H1 (cell line): ENCODE measurements at places on chromosomes 1 and 21.
A peak's percentile ranks its signal among the peaks of the same experiment; 100 is the strongest.

GRCh38 chr1:89833183-89834082, 12.6 kb downstream of the LRRC8D start:
- no peaks in the 10 kb centered on the region for H3K27me3 ChIP-seq
- peaks cover 30% of the 10 kb centered on the region for H3K4me1 ChIP-seq
- no peak for DNase-seq
- H3K4me3 ChIP-seq: no peak overlapping the region

- no peak overlapping the region for H3K27ac ChIP-seq
- no peaks in the 10 kb centered on the region for H3K36me3 ChIP-seq
- no peaks in the 10 kb centered on the region for H3K4me1 ChIP-seq
- DNase-seq: no peak
- no peak overlapping the region for H3K4me3 ChIP-seq
- H3K27me3 ChIP-seq: no peaks in the 10 kb centered on the region; the same call in 1 of the 2 replicates
These were observed 57.2 kb downstream of the CDK18 start for GRCh38 chr1:205561501-205562203.

GRCh38 chr1:78370356-78370755, 120.4 kb upstream of the PTGFR start:
- H3K36me3 ChIP-seq: no peaks in the 10 kb centered on the region
- no peaks in the 10 kb centered on the region for H3K27me3 ChIP-seq
- no peak for DNase-seq

- no peak overlapping the region for H3K4me3 ChIP-seq
- H3K27me3 ChIP-seq: no peaks in the 10 kb centered on the region
- H3K4me1 ChIP-seq: peaks cover 4% of the 10 kb centered on the region
- DNase-seq: no peak
- H3K36me3 ChIP-seq: peaks cover 20% of the 10 kb centered on the region
- H3K27ac ChIP-seq: no peak overlapping the region
These were observed 2.5 kb upstream of the ST3GAL3 start for GRCh38 chr1:43704838-43705237.

DNA sequence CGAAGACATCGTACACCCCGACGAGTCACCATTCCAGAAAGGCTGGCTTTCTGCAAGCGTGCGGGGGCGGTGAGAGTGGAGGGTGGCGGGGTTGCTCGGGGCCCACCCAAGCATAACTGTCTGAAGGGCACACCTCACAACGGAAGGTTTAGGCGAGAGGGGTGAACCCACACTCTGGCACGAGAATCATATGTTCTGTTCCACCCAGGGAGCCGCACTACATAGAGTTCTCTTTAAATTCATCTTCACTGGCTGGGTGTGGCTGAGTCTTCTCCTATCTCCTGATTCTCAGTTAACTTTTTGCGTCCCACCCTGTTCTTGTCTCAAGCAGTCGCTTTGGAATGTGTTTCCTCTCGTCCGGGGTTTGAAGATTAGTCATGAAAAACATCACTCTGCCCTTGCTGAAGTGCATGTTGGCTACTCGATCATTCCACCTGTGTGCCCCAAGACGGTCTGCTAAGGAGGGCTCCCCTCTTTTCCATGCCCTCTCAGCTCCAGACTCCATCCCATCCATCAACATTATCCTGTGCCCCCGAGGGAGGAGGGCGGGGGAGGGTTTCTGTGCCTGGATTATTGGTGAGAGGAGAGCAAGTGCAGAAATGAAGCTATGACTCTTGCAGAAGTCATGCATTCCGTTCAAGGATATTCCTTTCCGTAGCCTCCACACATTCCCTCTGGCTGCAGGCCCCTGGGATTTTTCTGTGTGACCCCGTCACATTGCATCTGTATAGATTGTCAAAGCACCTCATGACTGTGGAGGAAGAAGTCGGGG, 53.5 kb upstream of the CD34 start:
- no peaks in the 10 kb centered on the region for H3K36me3 ChIP-seq
- H3K4me3 ChIP-seq: no peak overlapping the region
- H3K27me3 ChIP-seq: peaks cover 43% of the 10 kb centered on the region
- H3K4me1 ChIP-seq: peaks cover 3% of the 10 kb centered on the region
- DNase-seq: no peak
- no peak overlapping the region for H3K27ac ChIP-seq

GRCh38 chr1:74375376-74375775, 137.0 kb downstream of the LRRC53 start:
- no peaks in the 10 kb centered on the region for H3K27me3 ChIP-seq
- no peak for DNase-seq
- H3K4me1 ChIP-seq: no peaks in the 10 kb centered on the region
- no peak overlapping the region for H3K4me3 ChIP-seq

- no peaks in the 10 kb centered on the region for H3K36me3 ChIP-seq
- no peaks in the 10 kb centered on the region for H3K27me3 ChIP-seq
- no peak overlapping the region for H3K27ac ChIP-seq
- no peak overlapping the region for H3K4me3 ChIP-seq
- no peak for DNase-seq
These were observed 1.6 kb upstream of the PLEKHA6 start for GRCh38 chr1:204361341-204361771.

GRCh38 chr1:218850367-218850766, 323.3 kb upstream of the LYPLAL1 start:
- no peaks in the 10 kb centered on the region for H3K4me1 ChIP-seq
- no peaks in the 10 kb centered on the region for H3K27me3 ChIP-seq
- H3K27ac ChIP-seq: no peak overlapping the region

DNA sequence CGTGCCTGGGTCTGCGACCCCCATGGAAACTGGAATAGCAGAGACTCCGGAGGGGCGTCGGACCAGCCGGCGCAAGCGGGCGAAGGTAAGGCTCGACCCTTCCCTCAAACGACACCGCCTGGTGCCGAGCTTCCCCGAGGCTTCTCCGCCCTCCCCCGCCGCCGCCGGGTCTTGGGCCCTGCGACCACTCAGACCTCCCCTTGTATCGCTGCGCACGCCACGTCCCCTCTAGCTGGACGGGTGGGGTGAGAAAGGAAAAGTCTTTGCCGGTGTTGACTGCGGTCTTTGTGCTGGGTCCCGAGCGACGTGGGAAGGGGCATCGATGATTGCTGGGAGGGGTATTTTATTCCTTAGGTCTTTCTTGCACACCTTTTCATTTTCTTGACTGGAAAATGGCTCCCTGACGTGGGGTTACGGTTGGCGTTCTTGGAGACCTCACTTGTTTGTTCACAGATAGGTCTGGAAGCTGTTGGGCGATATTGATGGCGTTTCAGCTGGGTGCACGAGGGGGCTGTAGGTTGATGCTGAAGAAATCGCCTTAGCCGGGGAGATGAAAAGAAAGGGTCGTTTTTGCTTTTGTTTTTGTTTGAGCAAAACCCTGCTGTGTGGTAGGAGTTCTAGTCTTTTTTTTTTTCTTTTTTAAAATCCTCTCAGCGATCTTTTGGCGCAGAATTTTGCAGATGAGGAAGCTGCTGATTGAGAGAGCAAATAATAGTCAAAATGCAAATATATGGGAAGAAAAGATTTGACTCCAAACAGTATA, 776 bp downstream of the KDM1A start:
- H3K36me3 ChIP-seq: no peaks in the 10 kb centered on the region
- DNase-seq: no peak
- peak overlapping the region; percentile 83 for H3K27ac ChIP-seq
- H3K27me3 ChIP-seq: no peaks in the 10 kb centered on the region
- no peaks in the 10 kb centered on the region; the same call in 1 of the 2 replicates for H3K4me1 ChIP-seq

DNA sequence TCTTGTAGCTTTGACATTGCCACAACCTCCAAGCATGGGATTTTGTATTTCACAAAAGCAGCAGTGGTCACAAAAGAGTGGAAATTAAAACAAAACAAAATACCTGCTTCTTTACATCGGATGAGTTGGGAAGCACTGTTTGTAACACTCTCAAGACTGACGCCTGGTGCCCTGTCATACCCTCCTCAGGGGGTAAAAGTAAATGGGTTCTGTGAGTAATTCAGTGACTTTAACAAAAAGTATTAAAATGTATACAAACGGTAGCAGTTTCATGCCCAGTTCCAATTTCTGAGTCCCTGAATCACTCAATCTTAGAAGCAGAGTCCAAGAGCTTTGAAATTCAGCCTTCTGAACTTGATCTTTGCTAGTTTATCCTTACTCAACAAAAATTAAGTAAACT, 152.5 kb downstream of the TIAM1 start:
- H3K27me3 ChIP-seq: no peaks in the 10 kb centered on the region
- no peaks in the 10 kb centered on the region for H3K4me1 ChIP-seq
- no peak overlapping the region for H3K27ac ChIP-seq
- no peak for DNase-seq

- no peak overlapping the region for H3K27ac ChIP-seq
- H3K4me1 ChIP-seq: no peaks in the 10 kb centered on the region
- H3K4me3 ChIP-seq: no peak overlapping the region
These were observed 8.3 kb upstream of the SYT14 start for GRCh38 chr1:209929751-209930150.

DNA sequence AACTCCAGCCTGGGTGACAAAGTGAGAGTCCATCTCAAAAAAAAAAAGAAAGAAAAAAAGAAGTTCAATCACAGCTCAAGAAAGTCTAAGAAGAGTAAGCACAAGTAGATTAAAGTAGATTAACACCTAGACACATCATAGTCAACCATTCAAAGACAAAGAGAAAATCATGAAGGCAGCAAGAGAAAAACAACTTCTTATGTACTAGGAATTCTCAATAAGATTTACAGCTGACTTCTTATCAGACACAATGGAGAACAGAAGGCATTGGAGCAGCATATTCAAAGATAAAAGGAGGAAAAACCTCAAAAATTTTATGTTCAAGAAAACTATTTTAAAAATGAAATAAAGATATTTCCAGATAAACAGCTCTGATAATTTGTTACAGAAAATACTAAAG, 147.3 kb downstream of the LBR start:
- H3K27me3 ChIP-seq: no peaks in the 10 kb centered on the region
- no peaks in the 10 kb centered on the region for H3K36me3 ChIP-seq
- no peak overlapping the region for H3K27ac ChIP-seq

GRCh38 chr1:37064039-37064438, 29.7 kb upstream of the GRIK3 start:
- DNase-seq: no peak
- no peak overlapping the region for H3K4me3 ChIP-seq
- H3K4me1 ChIP-seq: no peaks in the 10 kb centered on the region
- H3K27me3 ChIP-seq: no peaks in the 10 kb centered on the region
- no peaks in the 10 kb centered on the region for H3K36me3 ChIP-seq

GRCh38 chr1:60281360-60281932, 207.9 kb upstream of the C1orf87 start:
- H3K4me1 ChIP-seq: peaks cover 5% of the 10 kb centered on the region
- H3K27me3 ChIP-seq: no peaks in the 10 kb centered on the region
- no peaks in the 10 kb centered on the region for H3K36me3 ChIP-seq
- peak; percentile 61 for DNase-seq
- no peak overlapping the region for H3K27ac ChIP-seq
- no peak overlapping the region for H3K4me3 ChIP-seq
